ENCODE measurements at places on chromosomes 3 and 15.

GRCh38 chr3:132803889-132804288, 81.7 kb upstream of the NPHP3 start:
- DNase-seq, result no peak

DNA sequence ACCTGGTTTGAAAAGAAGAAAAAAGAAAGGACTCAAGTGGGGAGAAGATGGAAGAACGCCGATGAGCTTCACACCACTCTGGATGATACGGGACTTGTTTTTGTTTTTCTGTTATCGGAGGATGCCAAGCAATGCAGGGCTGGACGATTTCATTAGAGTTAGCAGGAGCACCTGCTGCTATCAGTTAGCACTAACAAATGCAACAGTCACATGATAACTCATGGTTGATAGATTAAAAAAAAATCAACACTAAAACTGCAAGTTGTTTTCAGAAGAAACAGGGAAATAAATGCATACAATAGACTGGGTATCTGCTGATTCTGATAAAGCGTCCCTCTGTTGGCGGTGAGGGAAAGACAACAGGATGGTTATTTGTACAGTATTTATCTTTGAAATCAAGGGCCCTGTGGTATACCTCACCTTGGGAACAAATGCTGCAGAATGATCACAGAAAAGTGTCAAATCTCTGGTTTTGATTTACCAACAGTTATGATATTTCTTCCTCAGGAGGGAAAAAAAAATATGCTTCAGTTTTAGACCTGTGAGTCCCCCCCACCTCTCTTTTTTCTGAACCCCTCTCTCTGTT, 575.1 kb downstream of the FOXP1 start:
- no peak for DNase-seq

DNA sequence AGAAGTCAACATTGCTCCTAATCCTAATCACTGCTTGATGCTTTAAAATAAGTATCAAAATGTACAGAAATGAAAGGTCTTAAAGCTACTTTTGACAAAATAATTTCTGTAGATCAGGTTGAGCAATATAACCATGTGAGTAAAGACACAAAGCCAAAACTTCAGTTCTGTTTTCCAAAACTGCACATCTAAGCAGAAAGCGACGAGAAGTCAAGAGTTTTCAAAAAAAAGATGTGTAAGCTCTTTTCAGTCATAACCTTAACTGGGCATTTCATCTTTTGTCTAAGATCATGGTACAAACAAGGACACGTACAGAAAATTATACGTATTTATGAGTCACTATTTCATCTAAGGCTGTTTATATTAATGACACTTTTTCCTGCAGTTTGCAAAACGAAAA, 608.8 kb downstream of the FOXP1 start:
- DNase-seq, result no peak

- DNase-seq, result no peak
Measured at GRCh38 chr3:184795522-184796190, 16.3 kb upstream of the VPS8 start.

DNA sequence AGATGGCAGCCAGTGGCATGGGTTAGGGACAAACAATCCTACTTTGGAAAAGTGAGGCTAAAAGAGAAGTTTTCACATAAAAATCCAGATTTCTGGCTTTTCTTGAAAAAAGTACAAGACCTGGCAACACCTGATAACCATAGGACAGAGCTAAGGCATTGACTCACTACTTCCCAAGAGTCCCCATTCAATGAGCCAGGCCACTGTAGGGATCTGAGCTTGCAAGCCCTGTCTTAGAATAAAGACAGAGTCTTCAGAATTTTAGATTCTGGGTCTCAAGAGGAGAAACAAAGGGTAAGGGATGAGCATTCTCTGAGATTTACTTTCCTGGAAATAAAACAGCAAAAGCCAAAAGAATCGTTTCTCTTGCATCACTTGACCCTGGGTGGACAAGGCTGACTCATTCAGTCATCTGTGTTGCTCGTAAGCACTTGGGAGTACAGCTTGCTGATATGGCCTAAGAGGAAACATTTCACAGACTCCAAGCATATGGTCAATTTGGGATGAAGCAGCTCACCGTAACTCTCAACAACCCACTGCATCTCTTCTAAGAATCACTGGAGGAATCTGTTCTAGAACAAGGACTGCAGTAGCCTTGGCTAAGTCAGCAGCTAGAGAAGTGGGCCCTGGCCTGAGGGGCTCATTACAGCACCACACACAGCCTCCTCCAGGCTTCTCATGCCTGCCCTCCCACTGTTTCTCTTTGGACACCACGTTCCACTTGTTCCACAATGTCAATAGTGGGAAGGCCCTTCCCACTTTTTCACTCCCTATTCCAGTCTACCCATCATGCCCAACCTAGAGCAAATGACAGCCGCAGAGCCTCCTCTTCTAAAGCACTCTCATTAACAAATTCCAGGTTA, 86.2 kb downstream of the RFTN1 start:
- DNase-seq, result no peak

GRCh38 chr15:59237924-59238331, 31.3 kb downstream of the LDHAL6B start:
- no peak for DNase-seq

- peak; percentile 54 for DNase-seq
Measured at GRCh38 chr3:101635954-101636798, 40.8 kb downstream of the ZBTB11 start.
